GM18507 (cell line): ENCODE measurements at places on chromosomes 1 and 21.
A peak's percentile ranks its signal among the peaks of the same experiment; 100 is the strongest.

DNA sequence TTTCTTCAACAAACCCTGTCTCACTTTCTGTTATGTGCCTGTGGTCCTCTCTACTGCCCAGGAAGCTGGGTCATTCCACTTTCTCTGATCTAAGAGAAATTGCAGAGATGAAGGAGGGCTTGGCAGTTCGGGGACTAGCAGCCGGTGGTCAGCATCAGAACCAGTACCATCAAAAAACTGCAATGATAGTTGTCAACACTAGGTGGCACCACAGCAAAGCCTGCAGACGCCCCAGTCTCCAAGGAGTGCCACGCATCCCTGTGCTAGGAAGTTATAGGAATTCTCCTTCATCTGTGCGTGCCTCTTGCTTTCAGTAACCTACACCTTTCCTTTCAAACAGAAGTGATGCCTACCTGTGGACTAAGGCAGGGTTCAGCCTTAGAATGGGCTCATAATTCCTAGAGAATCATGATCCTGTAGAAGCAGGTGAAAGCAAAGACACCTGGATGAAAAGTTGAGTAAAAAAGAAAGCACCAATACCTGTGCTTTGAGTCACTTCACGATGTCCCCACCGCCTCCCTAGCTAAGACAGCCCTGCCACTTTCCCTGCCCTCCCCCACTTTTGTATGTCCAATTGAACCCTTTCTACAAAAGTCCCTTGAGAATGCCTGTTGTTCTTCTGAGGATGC is 129.2 kb downstream of the ADAMTS1 start:
- no peak for DNase-seq

DNA sequence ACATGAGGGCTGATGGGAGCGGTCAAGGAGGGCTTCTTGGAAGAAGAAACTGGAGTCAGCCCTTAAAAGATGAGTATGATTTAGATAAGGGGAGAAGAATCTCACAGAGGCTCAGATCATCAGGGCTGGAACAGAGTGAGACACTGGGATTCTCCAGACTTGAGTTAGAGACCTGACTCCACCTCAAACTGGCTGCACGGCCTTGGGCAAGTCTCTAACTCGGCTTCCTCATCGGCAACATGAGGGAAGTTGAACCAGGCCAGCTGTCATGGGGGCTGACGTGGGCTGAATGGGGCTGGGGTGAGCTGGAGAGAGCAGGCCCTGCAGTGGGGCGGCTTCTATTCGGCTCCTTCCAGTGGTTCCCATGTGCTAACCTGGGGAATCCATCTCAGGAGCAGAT is 2.5 kb downstream of the C1QC start:
- DNase-seq: no peak

- no peak for DNase-seq
These were observed 632 bp upstream of the FALEC start for GRCh38 chr1:150514913-150515327.

DNA sequence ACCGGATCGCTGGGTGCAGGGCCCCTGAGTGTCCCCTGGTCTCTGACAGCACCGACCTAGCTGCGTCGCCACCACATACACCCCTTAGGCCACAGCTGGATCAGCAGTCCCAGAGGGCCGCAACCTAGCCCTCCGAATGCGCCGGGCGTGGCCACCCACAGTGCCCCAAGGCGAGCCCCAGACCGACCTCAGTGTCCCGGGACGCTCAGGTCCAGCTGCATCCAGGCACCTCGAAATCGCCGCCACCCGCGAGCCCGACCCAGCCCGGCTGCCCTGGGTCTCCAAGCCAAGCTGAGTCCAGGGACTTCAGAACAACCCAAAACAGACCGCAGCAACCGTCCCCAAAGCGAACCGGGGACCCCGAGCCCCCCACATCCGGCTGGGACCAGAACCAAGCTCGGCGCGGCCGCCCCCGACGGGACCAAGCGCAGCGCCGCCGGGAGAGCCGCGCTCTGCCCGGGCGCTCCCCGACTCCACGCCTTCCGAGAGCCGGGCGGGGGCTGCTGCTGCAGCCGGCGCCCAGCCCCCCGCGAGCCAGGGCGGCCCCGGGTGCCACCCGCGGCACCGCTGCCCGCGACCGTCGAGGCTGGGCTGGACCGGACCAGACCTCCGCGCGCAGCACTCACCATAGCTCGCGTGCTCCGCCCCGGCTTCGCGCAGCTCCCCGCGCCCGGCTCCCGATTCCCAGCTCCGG is 54.6 kb upstream of the ECE1 start:
- no peak for DNase-seq

GRCh38 chr1:182616130-182617013 is 12.2 kb upstream of the RGS16 start:
- peak; percentile 50 for DNase-seq

GRCh38 chr1:36784147-36784859 is 250.0 kb downstream of the GRIK3 start:
- DNase-seq: no peak

- no peak for DNase-seq
These were observed 352.5 kb downstream of the HHAT start for GRCh38 chr1:210681158-210681557.

DNA sequence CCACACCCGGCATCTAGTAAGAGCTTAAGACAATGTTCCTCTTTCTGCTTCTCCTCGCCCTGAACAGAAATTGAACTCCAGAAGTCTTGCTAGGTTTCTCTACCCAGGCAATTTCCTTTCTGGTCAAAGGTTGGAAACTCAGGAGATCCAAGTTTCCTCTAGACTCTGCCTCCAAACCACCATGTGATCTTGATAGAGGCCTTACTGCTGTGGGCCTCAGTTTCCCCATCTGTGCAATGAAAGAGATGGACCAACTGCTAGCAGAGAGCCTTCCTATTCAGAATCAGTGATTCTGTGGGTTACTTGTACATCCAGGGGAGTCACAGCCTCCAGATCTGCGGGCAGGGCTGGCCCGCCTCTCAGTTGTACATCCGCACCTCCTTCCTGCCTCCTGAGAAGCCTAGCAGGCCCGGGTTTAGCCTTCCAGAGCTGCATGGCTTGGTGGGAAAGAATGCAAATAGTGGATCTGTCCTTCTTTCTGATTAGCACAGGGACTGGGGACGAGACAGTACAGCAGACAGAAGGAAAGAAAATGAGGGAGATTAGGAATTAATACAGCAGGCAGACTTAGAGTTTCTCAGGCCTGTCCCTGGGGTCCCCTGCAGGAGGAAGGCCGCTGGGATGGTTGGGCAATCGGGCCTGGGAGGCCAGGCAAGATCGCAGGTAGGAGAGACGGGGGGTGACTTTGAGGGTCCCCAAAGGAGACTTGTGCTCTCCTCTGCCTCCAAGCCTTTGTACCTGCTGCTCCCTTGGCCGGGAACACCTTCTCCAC is 83.9 kb downstream of the PAX7 start:
- DNase-seq: no peak

GRCh38 chr1:46131712-46132528 is 509 bp downstream of the PIK3R3 start:
- DNase-seq: no peak

- DNase-seq: no peak
These were observed 111.0 kb upstream of the RAB4A start for GRCh38 chr1:229159668-229160544.

- no peak for DNase-seq
These were observed 51.7 kb downstream of the TLCD4 start for GRCh38 chr1:95168761-95169351.

DNA sequence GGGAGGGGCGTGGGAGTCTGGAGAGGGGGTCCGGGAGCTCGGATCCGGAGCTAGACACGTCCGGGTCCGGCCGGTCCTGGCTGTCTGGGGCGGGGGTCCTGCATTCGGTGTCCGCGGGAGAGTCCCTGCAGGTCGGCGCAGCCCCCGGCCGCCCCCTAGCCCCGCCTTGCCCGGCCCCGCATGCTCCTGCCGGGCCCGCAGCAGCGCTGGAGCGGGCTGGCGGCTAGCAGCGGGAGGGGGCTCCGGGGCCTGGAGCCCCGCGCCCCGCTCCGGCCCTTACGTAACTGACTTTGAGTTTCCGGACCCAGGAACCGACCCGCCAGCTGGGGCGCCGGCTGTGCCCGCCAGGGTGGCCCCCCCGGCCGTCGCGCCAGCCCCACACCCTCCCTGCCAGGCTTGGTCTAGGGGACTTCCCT is 26.9 kb upstream of the EPB41 start:
- DNase-seq: no peak

DNA sequence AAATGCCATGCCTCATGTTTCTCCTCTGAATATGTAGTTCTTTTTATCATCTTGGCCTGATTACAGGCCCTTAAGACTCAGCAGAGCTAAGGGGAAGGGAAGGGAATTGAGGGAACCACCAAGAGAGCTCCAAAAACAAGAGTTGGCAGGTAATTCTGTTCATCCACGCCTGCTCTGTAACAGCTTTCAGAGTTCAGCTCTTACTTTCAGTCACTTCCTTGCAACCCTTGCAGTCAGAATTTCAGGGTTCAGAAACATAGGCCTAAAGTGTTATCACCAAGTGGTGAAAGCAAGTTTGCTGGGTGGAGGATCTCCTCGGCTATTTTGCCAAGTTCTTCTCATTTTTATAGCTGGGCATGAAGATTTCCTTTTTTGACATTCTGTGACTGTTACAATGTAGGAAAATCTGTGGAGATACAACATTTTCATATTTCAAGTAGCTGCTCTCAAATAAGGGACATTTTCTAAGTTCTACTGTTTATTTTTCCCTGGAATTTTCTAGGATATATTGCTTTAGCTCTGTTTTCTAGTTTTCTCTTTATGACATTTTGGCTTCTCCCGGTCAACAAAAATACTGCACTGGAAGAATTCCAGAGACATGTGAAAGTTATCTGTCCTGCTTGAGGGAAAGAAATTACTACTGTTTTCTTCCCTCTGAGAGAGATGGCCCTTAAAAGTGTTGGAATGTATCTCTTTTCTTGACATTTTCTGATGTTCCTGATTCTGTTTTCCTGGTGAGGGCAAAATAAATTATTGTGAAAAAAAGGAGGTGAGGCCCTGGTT is 251.8 kb upstream of the ST6GALNAC5 start:
- DNase-seq: no peak

- no peak for DNase-seq
These were observed 695 bp upstream of the ALG14 start for GRCh38 chr1:95073446-95073845.

DNA sequence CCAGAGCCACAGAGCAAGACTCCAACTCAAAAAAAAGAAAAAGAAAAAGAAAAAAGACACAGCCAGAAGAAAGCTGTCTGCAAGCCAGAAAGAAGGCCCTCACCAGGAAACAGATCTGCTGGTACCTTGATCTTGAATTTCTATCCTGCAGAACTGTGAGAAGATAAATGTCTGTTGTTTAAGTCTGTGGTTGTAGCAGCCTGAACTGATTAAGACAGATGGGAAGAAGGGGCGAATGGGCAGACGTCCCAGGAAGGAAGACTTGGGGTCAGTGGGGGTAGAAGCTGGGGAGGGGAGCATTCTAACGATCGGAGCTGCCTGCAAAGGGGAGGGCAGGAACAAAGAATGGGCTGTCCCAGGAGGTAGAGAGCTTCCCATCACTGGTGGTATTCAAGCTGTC is 6.3 kb downstream of the SLC2A7 start:
- no peak for DNase-seq

GRCh38 chr1:165942927-165943597 is 115.6 kb downstream of the UCK2 start:
- no peak for DNase-seq

DNA sequence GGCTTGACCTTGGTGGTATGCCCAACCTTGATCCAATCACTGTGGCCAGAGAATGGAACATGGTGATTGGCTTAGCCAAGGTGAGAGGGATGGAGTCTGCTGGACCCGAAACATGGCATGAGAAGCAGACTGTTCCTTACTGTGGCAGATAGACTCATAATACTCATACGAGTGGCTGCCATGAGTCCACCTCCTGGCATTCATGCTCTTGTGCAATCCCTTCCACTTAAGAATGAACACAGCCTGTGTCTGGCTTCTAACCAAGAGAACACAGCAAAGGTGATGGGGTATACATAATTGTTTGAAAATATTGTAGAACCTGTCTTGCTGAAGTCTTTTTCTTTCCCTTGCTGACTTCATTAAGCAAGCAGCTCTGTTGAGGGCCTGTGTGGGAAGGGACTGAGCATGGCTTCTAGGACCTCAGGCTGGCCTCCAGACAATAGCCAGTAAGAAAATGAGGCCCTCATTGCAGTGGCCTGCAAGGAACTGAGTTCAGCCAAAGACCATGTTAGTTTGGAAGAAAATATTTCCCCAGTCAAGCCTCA is 85.9 kb downstream of the ZNF281 start:
- DNase-seq: no peak

DNA sequence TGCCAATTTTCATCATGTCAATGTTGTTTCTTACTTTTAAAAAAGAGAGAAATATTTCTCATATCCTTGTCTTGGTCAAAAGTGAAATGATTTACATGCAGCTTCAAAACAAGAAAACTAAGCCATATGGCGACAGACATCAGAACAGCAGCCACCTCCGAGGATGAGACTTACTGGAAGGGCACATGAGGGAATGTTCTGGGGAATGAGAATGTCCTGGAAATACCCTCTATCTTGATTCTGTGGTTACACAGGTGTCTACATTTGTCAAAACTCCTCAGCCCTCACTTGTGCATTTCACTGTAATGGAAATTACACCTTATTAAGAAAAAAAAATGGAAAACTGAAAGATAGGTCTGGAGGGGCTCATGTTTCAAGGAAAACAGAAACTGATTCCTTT is 14.2 kb upstream of the ECE1 start:
- DNase-seq: no peak

GRCh38 chr21:43376478-43376882 is 50.5 kb downstream of the SIK1 start:
- DNase-seq: no peak

DNA sequence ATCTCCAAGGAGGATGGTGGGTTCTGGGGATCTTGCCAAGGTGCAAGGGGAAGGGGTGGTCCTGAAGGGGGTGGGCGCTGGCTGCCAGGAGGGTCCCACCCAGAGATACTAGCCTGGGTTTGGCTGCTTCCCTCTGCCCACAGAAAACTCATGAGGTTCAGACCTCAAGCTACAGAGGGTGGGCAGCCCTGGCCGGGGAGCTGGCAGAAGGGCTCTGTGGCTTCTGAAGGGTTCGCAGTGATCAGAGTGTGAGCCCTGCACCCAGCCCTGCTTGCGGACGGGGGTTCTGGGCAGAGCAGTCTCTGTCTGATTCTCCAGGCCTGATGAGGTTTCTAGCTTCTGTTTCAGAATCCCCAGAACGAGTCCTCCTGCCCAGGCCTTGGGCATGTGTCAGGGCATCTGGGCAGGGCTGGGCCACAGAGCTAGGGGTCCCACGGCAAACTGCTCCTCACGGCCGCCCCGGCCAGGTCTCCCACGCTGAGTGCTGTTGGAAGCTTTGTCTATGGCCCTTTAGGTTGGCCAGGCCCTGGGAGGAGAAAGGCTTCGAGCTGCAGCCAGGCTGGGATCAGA is 635 bp upstream of the MMEL1 start:
- DNase-seq: no peak

DNA sequence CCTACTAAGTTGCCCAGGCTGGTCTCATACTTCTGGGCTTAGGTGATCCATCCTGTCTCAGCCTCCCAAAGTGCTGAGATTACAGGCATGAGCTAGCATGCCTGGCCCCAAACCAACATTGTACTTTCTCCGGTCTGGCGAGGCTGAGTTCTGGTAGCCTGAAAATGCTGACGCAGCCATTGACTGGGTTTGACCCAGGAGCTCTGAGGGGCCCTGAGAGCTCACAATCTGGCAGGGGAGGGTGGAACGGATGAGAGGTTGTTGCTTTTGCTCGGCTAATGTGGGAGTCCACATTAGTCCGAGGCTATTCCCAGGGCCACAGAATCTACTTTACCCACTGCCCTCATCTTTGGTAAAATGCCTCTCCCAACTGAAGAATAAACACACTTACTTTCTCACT is 35.1 kb upstream of the PARP1 start:
- no peak for DNase-seq
